Stimulated activated CD4-positive, alpha-beta T cell treated with anti-CD3 and anti-CD28 coated beads, TNF-alpha, amount 100 ng/mL, for 48 hours (primary cell): ENCODE measurements at places on chromosomes 16 and 17.
A peak's percentile ranks its signal among the peaks of the same experiment; 100 is the strongest.

DNA sequence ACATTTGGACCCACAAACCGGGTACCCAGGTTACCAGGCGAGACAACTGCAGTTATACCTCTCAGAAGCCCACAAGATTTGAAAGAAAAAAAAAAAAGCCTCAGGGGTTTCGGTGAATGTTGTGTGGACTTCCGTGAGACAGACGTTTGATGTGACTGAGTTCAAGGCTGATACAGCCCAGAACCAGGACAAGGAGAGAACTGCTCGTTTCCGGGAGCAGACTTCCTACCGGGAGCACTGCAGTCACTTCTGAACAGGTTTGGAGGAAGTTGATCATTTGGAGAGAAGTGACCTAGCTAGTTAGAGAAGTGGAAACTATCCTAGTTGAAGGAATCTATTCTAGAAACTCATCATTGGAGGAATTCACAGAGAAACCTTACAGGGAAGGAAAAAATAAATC lies 847 bp downstream of the CKLF start:
- DNase-seq, result no peak

DNA sequence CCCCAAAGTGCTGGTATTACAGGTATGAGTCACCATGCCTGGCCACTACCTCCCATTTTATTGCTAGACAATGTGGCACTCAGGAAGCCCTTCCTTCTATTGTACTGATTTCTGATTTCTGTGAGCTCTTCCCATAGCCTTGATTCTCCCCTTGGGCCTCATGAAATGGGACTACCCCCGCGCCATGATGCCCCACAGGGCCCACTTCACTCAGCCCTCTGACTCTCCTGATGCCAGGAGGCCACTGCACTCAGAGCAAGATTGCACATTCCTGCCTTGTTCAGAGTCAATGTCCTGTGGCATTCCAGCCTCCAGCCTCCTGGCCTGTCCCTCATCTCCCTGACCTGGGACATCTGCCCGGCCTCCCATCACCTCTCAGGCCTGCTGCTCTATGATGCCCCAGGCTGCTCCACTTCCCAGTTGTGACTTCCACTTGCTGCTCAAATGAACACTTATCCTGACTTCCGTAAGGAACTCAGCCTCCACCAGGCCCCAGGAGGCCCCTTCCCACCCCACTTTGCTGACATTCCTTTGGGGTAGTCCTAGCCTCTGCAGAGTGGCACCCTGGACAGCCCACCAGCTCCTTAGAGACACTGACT lies 66.6 kb upstream of the KSR1 start:
- no peak for DNase-seq

DNA sequence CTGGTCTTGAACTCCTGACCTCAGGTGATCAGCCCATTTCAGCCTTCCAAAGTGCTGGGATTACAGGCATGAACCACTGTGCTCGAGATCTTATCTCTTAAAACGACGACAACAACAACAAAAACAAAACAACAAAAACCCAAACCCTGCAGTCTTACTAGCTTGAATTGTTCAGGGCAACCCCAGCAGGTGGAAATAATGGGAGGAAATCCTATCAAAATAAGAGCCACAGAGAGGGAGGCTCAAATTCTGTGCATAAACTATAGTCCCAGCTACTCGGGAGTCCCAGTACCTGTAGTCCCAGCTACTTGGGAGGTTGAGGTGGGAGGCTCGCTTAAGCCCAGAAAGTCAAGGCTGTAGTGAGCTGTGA lies 16.5 kb upstream of the ATP6V0A1 start:
- DNase-seq, result no peak

DNA sequence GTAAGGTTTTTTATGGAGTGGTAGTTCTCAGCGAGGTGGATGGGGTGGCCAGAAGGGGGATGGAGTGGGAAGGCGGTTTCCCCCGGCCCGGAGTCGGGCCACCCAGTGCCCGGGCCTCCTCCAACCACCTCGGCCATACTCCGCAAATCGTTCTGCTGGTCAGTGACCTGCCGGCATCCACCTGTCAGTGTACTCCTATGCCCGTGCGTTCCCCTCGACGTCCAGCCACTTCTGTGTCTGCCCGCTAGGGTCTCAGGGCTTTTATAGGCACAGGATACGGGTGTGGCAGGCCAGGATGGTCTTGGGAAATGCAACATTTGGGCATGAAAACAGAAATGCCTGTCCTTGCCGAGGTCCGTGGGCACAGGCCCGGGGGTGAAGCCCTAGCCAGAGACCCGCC lies 19.3 kb upstream of the ASGR2 start:
- DNase-seq, result no peak

DNA sequence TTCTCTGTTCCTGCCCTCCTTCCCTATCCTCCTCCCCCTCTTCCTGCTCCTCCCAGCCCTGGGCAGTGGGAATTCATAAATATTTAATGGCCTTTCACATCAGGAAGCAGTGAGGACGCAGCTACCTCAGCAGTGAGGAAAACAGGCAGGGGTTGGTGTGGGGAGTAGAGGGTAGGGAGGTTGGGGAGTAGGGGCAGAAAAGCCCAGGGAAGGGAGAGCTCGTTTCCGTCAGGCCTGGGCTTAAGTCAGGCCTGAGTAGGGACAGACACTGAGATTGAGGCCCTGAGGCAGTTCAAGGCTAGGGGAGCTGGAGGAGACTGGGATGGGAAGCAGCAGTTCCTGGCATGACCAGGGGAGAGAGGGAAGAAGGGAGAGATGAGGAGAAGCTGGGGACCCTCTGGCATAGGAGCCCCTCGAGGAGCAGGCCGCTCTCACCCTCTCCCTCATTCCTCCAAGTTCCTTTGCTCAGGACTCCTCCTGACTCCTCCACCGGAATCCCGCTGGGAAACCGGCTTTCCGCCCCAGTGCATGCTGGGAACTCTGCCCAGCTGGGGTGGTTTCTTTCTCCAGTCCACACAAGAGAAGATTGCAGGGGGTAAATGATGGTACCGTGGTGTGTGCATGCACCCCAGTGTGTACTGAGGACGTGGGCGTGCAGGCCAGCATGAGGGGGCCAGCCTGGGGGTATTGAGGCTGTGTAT lies 6.2 kb downstream of the SAMD14 start:
- no peak for DNase-seq

- DNase-seq, result no peak
Measured at GRCh38 chr16:78638371-78638770, 538.9 kb downstream of the WWOX start.

- DNase-seq, result no peak
Measured at GRCh38 chr16:61780161-61780560, 256.1 kb downstream of the CDH8 start.

DNA sequence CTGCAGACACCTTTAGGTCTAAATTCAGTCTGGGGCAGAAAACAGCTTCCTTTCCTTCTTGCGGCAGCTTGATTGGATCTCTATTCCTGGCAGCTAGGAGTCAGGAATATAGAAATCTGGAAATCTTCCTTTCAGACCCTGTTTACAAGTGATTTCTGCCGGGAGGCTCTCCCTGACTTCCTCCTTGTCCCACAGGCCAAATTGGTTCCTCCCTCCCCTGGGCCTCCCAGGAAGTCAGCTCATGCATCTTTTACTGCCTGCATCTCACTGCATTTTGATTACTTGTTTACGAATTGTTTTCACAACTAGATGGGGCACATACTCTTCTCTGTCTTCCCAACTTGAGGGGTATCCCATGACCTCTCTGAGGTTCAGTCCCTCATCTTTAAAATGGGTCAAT lies 206.3 kb downstream of the MAF start:
- DNase-seq, result no peak

GRCh38 chr16:3948378-3948995 lies 68.0 kb upstream of the CREBBP start:
- no peak for DNase-seq

GRCh38 chr17:1644493-1645206 lies 882 bp downstream of the SCARF1 start:
- peak; percentile 44 for DNase-seq

DNA sequence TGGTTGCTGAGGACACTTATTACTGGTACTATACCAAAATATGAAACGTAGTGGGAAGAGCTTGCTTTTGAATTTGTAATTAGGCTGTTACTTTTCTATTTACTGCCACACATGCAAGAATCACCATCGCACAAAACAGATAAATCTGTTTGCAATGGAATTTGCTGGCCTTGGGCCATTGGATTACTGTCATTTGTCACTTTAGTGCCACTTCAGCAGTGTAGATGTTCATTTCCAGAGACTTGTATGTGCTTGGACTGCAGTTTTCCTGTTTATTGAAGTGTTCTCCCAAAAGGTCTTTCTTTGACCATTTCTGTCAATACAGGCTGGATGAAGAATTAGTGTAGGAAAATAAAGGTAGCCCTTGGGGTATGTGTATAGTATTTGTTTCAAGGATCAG lies 4.5 kb downstream of the USP10 start:
- DNase-seq, result no peak

- DNase-seq, result no peak
Measured at GRCh38 chr16:72940886-72941285, 107.0 kb downstream of the ZFHX3 start.

DNA sequence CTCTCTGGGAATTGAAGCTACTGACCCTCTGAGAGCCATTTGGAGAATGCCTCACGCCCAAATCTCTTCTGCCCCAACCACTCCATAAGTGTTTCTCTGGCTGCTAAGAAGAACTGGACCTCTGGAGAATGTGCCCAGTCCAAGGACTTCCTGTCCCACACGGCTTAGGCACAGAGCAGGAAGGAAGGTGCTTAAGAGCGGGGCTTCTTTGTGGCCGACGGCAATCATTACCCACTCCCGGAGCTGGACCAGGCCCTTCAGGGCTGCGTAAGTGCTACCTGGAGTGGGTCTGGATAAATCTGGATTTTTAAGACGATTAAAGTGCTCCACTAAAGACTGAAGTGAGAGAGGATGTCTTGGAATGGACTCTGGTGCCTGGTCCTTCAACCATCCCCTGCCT lies 1.8 kb downstream of the CCDC42 start:
- DNase-seq, result no peak

- DNase-seq, result no peak
Measured at GRCh38 chr16:15650698-15651171, 690 bp downstream of the NDE1 start.

GRCh38 chr17:78438694-78439325 lies 60.4 kb downstream of the PGS1 start:
- no peak for DNase-seq

DNA sequence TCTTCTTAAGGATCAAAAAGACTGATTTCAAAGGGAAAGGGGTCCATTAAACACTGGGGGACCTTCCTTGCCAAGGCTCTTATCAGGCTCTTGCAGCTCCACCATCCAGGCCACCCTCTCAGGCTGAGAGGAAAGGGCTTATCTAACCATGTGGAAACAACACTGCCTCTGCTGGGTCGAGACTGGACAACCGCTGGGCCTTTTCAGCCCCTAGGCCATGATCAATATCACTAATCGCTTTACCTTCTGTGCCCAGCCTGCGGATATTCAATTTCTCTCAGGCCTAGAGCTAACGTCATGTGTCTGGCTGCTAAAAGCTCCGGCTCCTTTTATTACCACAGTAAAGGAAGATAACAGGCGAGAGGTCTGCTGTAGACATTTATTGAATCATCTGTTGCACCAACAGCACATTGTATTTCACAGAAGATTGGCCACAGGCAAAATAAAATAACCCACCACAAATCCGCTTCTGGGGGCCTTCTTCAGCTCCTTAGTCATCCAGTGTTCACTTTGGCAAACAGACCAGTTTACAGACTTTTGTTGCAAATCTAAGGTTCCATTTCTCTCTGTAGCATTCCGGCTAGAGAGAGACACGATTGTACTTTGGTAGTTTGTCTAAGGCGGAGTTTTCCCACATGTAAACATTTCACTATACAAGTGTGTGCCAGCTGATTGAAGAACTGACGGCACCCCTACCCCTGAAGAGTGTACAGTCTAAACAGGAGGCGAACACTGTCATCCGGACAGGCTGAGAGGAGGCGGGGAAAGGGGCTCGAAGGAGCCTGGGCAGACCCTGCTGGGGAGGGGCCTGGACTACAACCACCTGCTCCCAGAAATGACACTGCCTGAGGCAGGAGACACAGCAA lies 13.9 kb downstream of the CYB561 start:
- DNase-seq, result no peak

DNA sequence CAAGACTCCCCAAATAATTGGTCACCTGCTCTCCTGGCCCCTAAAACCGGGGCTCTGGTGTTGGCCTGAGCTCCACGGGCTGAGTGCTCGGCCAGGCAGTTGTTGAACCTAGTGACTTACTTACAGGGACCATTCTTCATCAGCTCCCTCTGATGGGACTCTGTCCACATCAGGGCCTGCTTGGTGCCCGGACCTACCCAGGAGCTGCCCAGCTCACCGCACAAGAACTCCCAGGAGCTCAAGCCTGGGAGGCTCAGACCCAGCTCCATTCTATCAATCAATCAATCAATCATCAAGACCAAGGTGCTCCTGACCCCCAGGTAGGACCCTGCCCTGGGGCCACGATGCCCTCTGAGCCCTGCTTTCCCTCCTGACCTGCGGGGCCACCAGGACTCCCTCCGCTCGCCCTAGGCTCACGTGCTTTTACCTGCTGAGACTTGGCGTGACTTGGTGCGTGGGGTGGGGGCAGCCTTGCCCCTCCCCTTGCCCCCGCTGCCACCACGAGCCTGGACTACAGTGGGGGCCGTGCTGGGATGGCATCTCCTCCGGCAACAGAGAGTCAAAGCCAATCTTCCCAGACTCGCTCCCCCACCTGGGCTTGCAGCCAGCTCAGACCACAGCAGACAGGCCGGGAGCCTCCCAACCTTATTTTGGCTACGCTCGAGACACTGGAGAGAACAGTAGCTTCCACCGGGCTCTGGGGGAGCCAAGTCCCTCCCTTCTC lies 15.7 kb downstream of the IL34 start:
- no peak for DNase-seq

DNA sequence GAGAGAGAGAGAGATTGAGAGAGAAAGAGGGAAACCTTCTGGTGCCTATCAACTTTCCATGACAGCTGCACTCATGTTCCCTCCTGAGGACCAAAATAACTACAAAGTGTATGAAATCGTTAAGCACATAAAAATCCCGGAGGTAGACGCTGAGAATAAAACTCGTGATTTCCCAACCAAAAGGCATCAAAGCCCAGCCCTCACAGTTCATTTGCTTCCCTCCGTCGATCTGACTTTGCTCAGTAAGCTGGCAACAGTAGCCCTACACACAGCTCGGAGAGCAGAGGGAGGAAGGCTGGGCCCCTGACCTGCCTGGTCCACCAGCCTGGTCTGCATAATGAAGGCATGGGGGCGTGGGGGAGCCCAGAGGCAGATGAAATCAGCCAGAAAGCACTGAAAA lies 273.9 kb upstream of the ZFHX3 start:
- no peak for DNase-seq

GRCh38 chr17:76682296-76682695 lies 28.5 kb downstream of the MXRA7 start:
- no peak for DNase-seq

DNA sequence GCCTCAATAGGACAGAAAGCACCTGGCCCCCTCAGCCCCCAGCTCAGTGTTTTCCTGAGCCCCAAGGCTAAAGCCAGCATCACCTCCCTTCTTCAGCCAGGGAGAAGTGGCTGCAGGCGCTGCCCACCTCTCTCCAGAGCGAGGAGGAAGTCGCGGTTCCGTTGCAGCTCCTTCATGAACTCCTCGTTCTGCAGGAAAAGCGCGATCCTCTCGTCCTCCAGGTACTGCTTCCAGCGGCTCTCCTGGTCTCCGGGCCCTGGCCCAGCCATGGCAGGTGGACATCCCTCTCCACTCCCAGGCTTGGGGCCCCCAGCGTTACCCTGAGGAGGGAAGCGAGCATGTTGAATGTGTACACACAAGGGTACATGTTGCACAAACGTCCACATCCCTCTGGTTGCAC lies 22.7 kb upstream of the MRPS23 start:
- DNase-seq, result no peak

- no peak for DNase-seq
Measured at GRCh38 chr16:65200857-65201256, 79.0 kb upstream of the CDH11 start.

GRCh38 chr17:1181753-1182137 lies 2.0 kb upstream of the ABR start:
- DNase-seq, result no peak
